NK-92 treated with Interleukin-12 subunit alpha and Interleukin-12 subunit beta, amount 100 ng/mL, for 24 hours (cell line): ENCODE measurements at places on chromosomes 1 and 21.

GRCh38 chr1:51518033-51518585 lies 957 bp downstream of the EPS15 start:
- DNase-seq = peak; percentile 38

- DNase-seq = no peak
These were observed 25.6 kb downstream of the CRCT1 start for GRCh38 chr1:152539901-152540300.

- no peak for DNase-seq
These were observed 18.0 kb upstream of the TTC22 start for GRCh38 chr1:54819195-54819536.

- no peak for DNase-seq
These were observed 42.4 kb upstream of the AK4 start for GRCh38 chr1:65105596-65105995.
